ENCODE measurements at places on chromosomes 1 and 21.

GRCh38 chr1:202812176-202813026, 1.6 kb downstream of the PCAT6 start:
- DNase-seq, result no peak

DNA sequence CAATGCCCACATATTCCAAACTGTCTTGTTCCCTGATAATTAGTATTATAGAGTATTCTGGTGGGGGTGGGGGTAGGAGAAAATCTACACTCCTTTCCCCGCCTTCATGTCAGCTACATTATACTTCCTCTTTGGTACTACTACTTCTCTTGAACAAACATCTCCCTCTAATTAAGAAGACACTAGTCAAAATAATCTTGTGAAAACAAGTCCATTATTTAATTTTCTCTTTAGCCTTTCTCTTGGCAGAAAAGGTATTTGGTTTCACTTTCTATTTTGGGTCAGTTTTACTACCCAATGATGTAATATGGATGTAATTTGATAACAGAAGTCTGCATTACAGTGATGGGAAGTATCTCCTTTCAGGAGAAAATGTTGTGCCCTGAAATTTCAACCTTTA, 22.5 kb downstream of the NTMT2 start:
- no peak for DNase-seq

DNA sequence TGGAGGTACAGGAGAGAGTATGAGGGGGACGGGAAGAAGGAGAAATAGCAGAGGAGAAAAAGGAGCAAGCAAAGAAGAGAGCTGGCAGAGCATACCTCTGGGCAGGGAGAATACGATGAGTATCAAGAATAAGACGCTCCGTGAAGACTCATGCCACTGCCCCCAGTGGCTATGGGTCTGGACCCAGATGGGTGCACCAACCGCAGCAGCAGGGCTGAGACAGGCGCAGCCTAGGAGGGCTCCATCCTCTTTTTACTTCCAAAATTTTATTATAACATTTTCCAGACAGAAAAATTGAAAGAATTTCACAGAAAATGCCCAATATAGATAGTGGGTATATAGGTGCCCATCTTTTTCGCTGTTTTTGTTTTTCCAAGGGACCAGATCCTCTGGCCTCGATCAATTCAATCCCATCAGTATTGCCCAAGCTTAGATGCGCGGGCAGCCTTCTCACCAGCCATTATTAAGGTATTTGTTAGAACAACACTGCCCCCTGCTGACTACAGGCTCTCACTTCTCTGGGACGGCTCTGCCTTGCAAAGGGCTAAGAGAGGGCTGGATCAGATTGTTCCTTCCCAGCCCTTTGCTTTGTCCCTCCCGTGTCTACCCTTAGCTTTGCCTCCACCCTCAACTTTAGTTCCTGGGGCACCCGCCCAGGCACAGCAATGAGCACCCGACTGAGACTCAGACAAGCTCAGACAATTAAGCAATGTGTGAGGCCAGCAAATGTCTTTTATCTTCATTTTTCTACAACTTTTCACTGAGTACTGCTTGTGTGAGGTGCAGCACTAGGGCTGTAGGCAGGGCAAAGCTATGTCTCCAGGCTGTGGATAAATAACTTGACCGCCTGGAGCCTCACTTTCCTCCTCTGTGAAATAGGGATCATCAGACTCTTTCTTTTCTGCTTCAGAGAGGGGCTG, 17.5 kb upstream of the CAMK1G start:
- DNase-seq, result peak; percentile 66

- DNase-seq, result no peak
Measured at GRCh38 chr1:19055001-19055400, 98.5 kb upstream of the IFFO2 start.

DNA sequence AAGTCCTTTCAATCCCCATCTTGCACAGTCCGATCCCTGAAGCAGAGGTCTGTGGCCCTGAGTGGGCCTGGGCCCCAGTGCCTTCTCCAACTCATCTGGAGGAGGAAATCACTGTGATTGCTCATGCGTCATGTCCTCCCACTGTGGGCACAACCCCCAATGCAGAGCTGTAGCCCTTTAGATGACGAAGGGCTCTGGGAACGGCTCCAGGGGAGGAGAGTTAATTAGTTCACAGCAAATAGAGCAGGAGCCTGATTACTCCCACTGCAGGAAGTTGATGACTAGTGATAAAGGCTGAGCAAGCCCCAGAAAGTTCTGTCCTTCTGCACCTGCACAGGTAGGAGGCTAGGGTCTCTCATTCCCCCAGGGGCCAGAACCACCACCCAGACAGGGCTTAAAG, 111.5 kb downstream of the CCDC185 start:
- no peak for DNase-seq

DNA sequence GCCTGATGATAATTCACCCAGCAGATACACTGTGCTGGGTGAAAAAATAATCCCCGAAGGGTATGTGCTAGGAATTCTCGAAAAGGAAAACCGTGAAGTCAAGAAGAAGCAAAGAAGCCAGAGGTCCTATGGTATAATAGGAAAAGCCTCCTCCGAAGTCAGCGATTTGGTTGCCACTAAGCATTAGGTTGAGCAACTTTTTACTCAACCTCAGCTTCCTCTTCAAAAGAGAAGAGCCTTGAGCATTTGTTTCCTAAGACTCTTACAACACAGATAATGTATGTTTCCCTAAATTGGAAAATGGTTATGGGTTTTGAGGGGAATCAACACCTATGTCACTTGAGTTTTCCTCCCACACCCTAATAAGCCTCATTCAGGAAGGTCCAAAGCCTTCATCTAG, 21.3 kb upstream of the MNDA start:
- DNase-seq, result no peak

GRCh38 chr1:30665216-30666010, 58.0 kb downstream of the MATN1 start:
- DNase-seq, result no peak

DNA sequence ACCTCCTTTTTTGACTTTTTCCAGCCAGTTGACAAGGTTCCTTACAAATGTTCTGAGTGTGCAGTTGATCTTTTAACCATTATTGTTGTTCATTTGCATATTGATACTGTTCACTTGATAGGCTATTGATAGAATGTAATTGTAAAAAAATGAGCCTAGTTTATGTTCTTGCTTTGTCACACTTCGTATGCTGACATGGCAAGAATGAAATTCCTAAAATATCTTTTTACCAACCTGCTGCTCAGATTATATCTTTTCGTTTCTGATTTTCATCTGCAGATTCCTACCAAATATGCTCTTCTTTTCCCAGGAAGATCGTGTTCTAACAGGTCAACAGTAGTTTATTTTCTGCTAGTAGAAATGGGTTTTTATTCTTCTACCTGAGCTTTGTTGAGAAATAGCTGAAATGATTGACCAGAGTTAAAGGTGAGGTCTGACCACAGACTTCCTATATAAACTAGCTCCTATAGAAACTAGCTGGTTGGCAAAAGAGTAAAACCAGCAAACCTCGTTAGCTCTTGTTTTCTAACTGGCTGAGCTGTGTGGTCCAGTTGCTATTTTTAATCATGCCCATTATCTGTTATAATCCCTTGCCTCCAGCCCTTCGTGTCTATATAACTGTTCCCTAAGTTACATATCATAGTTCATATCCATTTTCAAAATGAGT, 174.8 kb downstream of the HS2ST1 start:
- no peak for DNase-seq

- DNase-seq, result no peak
Measured at GRCh38 chr1:226763905-226764264, 24.8 kb upstream of the ITPKB start.

DNA sequence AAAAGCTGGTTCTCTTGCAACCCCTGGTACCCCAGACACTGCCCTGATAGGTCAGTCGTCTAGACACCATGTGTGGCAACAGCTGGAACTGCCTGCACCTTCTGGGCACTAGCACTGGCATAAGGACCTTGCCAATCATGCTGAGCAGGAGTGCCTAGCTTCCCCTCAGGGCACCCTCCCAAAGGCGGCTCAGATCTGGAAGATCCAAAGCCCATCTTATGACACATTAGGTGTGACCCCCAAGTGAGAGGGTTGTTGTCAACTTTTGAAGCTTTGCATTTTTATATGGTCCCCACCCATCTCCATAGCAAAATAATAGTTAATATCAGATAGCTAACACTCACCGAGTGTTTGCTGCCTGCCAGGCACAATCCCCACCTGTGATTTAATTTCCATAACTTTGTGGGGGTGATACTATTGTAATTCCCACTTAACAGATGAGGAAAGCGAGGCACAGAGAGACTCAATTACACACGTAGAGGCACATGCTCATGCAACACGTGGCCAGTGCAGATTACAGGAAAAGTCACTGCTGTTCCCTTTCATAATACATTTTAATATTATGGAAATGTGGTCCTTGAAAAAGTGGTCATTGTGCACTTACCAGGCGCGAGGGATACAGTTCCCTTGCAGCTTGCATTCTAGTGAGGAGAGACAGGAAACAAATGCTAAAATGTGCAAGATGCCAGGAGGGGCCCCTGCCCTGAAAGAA, 25.8 kb downstream of the EXOC8 start:
- no peak for DNase-seq

DNA sequence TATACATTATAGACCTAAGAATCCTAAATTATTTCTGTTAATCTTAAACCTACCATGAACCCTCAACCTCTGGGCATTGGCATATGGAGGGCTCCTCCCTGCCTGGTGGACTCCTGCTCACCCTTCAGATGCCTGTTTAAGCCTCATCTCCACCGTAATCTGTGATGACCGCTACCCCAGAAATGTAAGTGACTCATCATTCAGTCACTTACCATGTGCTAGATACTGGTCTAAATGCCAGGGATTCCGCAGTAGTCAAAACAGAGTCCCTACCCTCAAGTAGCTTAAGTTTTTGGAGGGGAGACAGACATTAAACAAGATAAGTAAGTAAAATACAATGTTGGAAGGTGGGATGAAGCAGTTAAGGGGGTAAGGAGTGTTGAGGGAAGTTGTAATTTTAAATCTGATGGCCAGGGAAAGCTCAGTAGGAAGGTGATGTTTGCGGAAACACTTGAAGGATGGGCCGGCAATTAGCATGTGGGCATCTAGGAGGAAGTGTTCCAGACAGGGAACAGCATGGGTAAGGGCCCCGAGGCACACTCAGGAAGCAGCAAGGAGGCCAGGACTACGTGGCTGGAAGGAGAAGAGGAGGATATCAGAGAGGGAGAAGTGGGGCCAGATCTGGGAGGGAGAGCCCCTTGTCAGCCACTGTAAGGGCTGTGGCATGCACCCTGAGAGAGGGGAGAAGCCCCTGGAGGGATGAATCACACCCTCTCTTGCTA, 141.7 kb upstream of the HOOK1 start:
- no peak for DNase-seq

DNA sequence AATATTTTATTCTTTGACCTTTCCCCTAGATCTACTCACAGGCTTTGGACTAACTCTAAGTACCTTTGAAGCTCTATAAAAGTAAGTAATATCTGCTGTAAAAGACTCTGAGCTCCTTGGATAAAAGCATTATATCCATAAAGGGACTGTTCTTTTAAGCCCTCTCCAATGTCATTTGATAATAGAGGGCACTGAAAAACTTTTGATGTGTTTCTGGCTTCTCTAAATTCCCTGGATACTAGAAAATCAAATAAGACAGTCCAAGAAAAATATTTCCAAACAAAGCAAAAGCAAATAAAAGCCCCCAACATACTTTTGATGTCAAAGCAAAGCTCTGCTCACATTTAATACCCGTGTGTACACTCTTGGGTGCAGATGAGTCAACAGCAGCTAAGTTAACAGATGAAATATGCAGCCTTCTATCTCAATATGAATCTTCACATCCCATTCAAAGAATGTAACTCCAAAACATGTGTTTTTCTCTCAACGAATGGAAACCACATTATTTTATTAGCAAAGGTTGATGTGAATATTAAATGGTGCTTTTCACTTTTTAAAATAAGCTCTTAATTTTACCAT, 230.3 kb downstream of the CENPF start:
- no peak for DNase-seq

DNA sequence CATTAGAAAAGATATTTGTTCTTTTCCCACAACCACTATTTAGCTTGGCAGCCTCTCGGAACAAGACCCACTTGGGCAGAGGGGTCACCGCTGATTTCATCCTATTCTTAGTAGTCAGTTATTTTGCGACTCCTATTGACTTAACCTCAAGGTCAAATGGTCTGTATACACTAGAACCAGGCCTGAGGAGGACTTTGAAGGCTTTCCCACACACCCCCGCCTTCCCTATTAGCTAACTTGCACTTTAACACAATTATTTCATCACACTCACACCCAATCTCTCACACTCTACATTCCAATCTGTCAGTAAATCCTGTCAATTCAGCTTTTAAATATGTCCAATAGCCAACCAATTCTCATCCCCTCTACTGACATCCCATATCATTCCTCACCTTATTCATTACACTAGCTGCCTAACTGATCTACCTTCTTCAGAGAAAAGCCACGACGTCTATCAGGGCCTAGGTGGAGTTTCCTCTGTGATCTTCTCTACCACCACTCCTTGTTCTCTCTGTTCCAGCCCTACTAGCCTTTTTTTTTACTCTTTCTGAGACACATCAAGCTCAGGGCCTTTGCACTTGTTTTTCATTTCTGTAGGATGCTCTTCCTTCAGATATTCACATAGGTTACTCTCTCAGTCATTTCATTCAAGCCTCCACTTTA, 1.0 kb upstream of the NIBAN1 start:
- DNase-seq, result no peak

GRCh38 chr1:190908691-190909090, 431.0 kb upstream of the BRINP3 start:
- no peak for DNase-seq

GRCh38 chr21:35882791-35883240, 177.5 kb downstream of the SETD4 start:
- no peak for DNase-seq

GRCh38 chr1:201176940-201177339, 13.7 kb upstream of the IGFN1 start:
- DNase-seq, result no peak

DNA sequence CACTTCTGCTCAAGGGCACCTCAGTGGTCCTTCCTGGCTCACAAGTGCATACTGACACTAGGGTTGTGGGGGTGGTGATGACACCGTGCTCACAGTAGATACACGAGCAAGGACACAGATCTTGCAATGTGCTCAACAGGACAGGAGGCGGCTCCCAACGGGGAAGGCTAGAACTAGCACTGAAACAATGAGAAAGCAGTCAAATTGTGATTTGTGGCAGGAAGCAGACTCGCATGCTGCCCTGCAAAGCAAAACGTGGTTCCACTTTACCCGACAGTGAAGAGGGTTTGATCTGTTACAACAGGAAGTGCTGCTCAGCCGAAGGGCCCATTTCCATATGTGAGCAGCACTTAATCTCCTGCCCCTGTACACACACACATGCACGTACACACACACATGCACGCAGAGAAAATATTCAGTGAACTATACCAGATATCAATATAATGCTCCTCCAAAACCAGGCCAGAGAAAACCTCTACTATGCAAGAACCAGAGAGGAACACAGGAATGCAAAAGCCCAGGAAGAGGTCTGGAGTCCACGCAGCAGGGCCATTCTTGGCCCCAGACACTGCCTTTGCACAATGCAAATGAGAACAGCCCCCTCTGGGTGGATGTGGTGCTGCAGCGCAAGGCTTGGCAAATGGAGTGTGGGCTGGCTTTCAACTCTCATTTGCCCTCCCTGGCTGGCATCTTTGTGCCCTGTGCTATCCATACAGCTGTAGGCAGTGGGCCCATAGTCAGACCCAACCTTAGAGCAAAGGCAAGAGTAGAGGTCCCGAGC, 47.1 kb downstream of the KANK4 start:
- DNase-seq, result peak; percentile 46

GRCh38 chr1:99728494-99729235, 37.8 kb downstream of the FRRS1 start:
- DNase-seq, result no peak

- no peak for DNase-seq
Measured at GRCh38 chr1:177650947-177651346, 318.9 kb downstream of the SEC16B start.

Data from activated T-helper 1 cell treated with anti-CD3 and anti-CD28 coated beads, Interleukin-12 subunit alpha, Interleukin-12 subunit beta, Interleukin-2, Interleukin-4 antibody, amounts not matched to agents 30 ng/mL and 10 ng/mL and 1 ng/mL, durations not matched to agents 14 hours and 24 hours and 36 hours (primary cell).